ENCODE measurements at places on chromosomes 7 and 10. TPM values are rescaled to one million over a fixed set of nuclear protein-coding genes. Genes with fewer than 3 reads are reported as not detected.

TAS2R39 gene
- not detected for total RNA-seq

PLXNA4 gene
- 18.1 TPM for total RNA-seq

TFAM gene
- total RNA-seq: 29.8 TPM

MAGI2 gene
- total RNA-seq: 4.5 TPM

CYP3A5 gene
- total RNA-seq: not detected

DNA sequence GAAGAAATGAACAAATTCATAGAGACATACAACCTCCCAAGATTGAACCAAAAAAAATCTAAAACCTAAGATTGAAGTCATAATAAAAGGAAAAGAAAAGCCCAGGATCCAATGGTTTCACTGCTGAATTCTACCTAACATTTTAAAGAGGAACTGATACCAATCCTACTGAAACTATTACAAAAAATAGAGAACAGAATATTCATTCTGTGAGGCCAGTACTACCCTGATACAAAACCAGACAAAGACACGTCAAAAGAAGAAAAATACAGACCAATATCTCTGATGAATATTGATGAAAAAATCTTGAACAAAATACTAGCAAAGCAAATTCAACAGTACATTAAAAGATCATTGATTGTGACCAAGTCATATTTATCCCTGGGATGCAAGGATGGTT, 128.5 kb upstream of the STEAP1 start:
- no peak for DNase-seq

DNA sequence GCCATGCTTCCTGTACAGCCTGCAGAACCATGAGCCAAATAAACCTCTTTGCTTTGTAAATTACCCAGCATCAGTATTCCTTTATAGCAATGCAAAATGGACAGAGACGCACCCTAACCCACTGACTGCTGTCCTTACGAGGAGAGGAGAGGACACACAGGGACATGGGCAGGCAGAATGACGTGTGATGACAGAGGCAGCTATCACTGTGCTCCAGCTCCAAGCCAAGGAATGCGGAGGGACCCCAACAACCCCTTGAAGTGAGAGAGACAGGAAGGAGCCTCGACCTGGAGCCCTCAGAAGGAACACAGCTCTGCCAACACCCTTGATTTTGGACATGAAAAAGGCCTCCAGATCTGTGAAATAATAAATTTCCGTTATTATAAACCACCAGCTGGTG, 46.6 kb upstream of the EBF3 start:
- DNase-seq: no peak

DNA sequence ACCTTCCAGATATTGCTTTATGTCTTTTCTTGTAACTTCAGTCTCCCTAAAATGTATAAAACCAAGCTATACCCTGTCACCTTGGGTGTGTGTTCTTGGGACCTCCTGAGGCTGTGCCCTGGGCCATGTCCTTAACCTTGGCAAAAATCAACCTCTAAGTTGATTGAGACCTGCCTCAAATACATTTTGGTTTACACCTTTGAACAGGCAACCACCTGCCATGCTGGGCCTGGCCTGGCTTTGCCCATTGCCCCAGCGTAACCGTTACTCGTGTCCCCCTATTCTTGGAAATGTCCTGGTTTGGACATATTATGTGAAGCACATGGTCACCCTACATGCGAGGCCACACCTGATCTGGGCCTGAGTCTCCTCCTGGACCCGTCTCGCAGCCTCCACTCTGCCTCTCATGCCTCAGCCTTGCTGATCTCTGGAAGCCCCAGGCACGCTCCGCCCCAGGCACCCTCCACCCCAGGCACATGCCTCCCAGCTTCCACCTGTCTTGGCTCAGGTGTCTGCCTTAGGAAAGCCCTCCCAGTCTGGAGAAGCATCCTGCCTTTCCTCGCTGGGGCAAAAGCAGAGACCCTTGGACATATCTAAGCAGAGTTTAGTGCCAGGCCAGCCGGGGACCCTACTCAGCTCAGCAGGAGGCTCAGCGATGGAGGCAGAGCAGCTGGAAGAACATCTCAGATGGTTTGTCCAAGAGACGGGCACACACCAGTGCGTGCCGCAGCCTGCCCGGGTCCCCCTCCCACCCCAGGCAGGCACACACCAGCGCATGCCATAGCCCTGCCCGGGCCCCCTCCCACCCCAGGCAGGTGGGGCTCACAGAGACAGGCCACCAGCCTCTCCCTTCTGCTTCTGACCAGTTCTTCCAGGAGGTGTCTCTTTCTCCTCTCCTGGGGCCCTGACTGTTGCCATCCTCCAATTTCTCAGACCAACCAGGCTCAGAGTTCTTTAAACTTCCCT, 4.0 kb upstream of the VIPR2 start:
- DNase-seq: no peak

GRCh38 chr7:74307738-74308505, 18.7 kb downstream of the CLIP2 start:
- DNase-seq: no peak

DNA sequence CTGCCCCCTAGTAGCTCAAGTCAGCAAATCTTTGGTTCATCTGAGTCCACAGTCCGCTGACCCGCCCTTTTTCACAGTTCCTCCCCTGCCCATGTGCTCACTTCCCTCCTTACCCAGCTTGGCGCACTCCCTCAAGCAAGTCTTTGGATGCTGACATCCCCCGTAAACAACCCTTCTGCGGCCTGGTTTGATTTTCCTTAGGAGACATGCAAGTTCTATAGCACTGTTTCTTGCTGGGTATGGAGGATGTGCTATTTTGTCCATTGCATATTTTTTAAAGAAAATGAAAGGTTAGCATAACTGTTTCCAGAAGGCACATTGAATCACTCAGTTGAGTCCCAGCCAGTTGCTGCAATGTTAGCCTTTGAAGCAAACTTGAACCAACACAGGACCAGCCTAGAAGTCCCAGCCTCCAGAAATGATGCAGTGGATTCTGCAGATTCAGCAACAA, 38.2 kb downstream of the HTRA1 start:
- DNase-seq: peak; percentile 50

GRCh38 chr7:12552876-12553275, 17.6 kb upstream of the SCIN start:
- no peak for DNase-seq

DNA sequence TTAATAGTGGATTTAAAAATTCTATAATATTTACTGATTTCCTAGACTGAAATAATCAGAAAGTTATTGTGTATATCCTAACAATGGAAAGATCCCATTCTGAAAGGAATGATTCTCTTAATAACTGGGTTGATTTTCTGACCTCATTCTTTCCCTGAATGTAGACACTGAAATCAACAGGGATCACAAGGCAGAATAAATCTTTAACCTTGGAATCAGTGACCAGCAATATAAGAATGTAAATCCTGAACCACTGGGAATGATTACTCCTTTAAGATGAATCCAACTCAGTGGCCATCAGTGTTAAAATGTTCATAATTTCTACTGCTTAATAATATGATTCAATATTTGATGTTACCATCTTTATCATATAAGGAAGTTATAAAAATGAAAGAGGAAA, 47.6 kb downstream of the ANKRD26 start:
- no peak for DNase-seq

DNA sequence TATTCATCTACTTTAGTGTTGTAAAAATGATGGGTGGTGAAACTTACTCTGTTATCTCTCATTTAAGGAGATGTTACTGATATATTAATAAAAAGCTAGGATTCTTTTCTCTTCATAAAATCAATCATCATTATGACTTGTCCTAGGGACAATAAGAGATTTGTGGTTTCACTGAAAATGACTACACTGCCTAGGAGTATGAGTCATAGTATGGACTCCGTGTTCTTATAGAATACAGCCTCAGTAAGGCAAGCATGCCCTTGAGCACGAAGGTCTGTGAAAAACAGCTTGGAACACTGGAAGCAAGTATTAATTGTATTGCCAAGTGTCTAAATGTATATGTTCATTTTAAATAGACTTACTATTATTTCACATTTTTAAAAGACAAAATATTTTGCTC, 749.2 kb upstream of the PCDH15 start:
- DNase-seq: no peak

DNA sequence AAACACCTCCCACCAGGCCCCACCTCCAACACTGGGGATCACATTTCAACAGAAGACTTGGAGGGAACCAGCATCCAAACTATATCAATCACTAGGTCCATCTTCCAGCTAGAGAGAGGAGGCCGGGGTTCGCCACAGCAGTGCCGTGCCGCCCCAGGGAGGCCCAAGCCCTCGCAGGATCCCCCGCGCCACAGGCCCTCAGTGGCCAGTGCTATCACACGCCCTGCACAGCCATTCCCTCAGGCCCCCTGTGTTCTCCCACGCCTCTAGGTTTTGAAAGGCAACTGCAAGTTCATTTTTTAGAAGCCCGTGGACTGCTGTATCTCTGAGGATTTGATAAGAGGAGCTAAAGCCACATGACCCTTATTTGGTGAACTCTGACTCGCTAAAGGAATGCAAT, 136.4 kb downstream of the OAT start:
- no peak for DNase-seq

GRCh38 chr10:108894402-108895301, 1028.7 kb downstream of the XPNPEP1 start:
- DNase-seq: no peak

DNA sequence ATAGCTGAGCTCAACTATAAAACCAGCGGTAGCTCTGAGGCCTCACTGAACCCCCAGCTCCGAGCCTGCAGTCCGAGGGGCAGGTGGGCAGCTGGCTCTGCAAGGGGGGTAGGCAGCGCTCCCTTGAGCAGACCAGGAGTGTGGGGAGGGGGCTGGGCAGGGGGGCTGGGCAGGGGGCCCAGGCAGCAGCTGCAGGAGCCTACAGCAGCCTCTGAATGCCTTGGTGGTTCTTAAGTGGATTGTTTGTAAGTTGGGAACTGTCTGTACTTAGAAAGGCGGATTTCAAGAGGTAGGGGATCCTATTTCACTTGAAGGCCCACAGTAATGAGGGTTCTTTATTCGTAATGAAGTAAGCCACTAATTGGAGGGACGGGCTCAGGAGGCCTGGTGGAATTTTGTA, 72.3 kb downstream of the ICA1 start:
- no peak for DNase-seq

GRCh38 chr7:40468891-40469864, 334.4 kb downstream of the SUGCT start:
- DNase-seq: no peak

GRCh38 chr10:130804281-130804680, 507.2 kb downstream of the TCERG1L start:
- no peak for DNase-seq
